ENCODE measurements at places on chromosomes 4 and X. TPM values are rescaled to one million over a fixed set of nuclear protein-coding genes. Genes with fewer than 3 reads are reported as not detected.

DNA sequence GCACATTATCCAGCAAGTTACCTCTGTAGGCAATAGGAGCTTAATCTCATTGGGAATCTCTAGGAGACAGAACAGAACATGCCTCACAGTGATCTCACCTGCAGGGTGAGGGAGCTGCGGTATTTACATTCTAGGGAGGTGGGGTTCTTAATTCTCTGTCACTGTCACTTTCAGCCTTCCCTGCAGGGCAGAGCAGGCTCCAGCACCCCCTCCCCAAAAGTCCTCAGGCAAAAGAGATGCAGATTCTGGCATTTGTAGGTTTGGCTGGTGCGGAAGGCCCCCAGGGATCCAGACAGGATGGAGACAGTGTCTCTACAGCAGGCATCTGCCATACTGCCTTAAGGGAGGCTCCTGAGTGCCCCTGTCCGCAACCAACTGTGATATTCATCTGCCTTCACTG, 166.4 kb upstream of the ATP6AP2 start:
- no peak overlapping the region for H3K27ac ChIP-seq

- no peak overlapping the region for H3K27ac ChIP-seq
- no peaks in the 10 kb centered on the region for H3K36me3 ChIP-seq
- no peak overlapping the region for H3K4me3 ChIP-seq
- no peaks in the 10 kb centered on the region for H3K27me3 ChIP-seq
Measured at GRCh38 chr4:138218976-138219375, 23.2 kb downstream of the SLC7A11 start.

GRCh38 chr4:150387981-150388380, 194.0 kb upstream of the MAB21L2 start:
- no peaks in the 10 kb centered on the region for H3K36me3 ChIP-seq
- H3K4me1 ChIP-seq, result no peaks in the 10 kb centered on the region
- DNase-seq, result no peak
- no peak overlapping the region for H3K27ac ChIP-seq

DNA sequence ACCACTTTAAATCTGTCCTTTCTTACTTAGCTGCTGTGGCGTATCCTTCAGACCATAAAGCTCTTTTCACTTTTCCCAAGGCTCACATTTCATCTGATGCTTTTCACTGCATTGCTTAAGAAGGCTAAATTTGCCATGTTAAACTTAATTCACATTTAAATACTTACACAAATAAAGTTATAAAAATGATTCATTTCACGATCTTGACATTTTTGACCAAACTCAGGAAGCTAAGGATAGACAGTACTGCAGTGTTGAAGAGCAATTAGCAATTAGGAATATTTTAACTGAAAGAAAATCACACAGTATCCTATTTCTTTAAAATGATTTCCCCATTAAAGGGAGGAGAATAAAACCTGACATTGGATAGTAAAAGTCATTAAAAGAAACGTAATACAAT, 1038.6 kb downstream of the STPG2 start:
- H3K27ac ChIP-seq, result no peak overlapping the region
- H3K4me1 ChIP-seq, result no peaks in the 10 kb centered on the region
- no peak overlapping the region for H3K4me3 ChIP-seq
- H3K27me3 ChIP-seq, result no peaks in the 10 kb centered on the region
- DNase-seq, result no peak
- no peaks in the 10 kb centered on the region for H3K36me3 ChIP-seq

GRCh38 chrX:46788902-46789301, 30.0 kb upstream of the SLC9A7 start:
- H3K4me1 ChIP-seq, result no peaks in the 10 kb centered on the region
- H3K27ac ChIP-seq, result no peak overlapping the region
- DNase-seq, result no peak
- H3K36me3 ChIP-seq, result no peaks in the 10 kb centered on the region

DNA sequence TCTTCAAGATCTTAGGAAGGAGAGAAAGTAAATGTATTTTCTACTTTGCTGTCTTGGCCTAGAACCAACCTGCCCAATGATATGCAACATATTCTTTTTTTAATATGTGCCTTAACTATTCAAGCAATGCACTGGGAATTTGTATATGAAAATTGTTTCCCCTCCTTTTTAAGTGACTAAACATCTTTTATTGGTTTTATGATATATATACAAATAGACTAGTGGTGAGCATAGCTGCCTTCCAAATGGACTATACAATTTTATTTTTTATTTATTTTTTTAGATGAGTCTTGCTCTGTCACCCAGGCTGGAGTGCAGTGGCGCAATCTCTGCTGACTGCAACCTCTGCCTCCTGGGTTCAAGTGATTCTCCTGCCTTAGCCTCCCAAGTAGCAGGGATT, 10.3 kb downstream of the NOCT start:
- no peaks in the 10 kb centered on the region for H3K36me3 ChIP-seq
- no peak overlapping the region for H3K27ac ChIP-seq
- H3K27me3 ChIP-seq, result no peaks in the 10 kb centered on the region
- no peak for DNase-seq

GRCh38 chr4:77007358-77008230, 58.0 kb downstream of the SEPTIN11 start:
- no peaks in the 10 kb centered on the region for H3K27me3 ChIP-seq
- H3K36me3 ChIP-seq, result no peaks in the 10 kb centered on the region
- peaks cover 49% of the 10 kb centered on the region for H3K4me1 ChIP-seq

DNA sequence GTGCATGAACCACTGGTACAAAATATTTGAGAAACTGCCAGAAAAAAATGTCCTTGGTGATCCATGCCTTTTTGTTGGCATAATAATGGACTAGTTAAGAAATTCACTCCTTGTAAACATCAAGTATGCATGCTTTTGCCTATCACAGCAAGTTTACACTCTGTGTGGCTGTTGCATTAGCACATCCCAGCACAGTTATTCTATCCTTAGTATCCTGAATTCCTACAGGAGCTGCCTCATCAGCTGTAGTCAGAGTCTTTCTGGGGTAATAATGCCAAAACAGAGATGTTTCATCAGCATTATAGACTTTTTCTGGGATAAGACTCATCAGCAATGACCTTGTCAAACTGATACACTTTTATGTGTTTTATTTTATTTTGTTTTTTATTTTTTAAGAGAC, 82.8 kb downstream of the CHIC2 start:
- H3K27ac ChIP-seq, result no peak overlapping the region
- H3K4me1 ChIP-seq, result no peaks in the 10 kb centered on the region
- H3K36me3 ChIP-seq, result no peaks in the 10 kb centered on the region
- DNase-seq, result no peak
- no peaks in the 10 kb centered on the region for H3K27me3 ChIP-seq

DNA sequence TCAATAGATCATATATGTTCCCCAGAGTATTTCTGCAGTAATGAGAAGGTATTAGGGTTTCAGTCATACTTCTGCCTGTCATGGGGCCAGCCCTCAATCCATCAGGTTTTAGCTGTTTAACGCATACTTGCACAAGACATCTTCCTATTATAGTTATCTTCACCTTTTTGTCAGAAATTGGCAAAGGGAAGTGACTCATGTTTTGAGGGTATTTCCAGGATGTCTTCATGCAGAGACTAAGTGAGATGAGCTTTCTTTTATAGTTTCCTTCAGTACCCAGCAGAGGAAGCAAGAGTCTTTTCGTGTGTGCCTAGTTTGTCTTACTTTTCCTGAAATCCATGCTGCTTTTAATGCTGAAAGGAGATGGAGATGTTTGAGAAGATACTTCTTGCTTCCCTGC, 9.5 kb downstream of the CSTF2 start:
- H3K27ac ChIP-seq, result peak overlapping the region; percentile 83
- no peaks in the 10 kb centered on the region for H3K27me3 ChIP-seq
- peaks cover 55% of the 10 kb centered on the region for H3K36me3 ChIP-seq
- DNase-seq, result no peak
- H3K4me3 ChIP-seq, result no peak overlapping the region
- peaks cover 5% of the 10 kb centered on the region for H3K4me1 ChIP-seq

- no peaks in the 10 kb centered on the region for H3K4me1 ChIP-seq
- no peaks in the 10 kb centered on the region for H3K36me3 ChIP-seq
- no peaks in the 10 kb centered on the region for H3K27me3 ChIP-seq
Measured at GRCh38 chrX:771536-771935, 140.9 kb downstream of the SHOX start.

DNA sequence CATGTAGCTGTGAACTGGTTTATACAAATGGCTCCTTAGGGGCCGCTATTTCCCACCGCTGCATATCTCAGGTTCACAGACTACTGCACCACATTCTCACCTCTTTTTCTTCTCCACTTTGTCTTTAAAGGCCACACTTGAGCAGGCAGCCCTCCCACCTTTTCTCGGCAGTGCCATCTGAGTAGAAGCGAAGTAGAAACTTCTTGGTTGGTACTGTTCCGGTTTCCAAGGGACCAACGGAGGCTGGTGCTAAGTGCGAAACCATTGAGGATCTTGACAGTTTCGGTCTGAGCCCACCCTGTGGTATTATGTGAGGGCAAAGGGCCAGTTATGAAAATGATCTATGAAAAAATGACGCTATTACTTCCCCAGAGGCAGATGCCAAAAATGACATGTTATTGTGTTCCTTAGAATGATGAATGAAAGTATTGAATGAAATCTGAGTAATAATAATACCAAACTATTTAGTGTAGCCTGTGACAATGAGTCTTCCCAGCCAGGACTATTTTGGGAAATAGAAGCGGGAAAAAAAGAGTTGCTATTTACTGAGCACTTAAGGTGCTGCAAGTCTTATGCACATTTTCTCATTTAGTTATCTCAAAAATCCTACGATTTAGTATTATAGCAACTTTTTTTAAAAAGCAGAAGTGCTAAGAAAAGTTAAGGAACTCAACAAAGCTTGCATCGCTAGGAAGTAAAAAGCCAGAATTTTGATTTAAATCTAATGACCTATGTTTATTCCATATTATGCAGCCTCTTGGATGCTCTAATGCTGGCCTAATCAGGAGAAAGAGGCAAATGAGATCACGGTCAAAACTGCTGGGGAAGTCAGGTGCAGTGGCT, 29.6 kb upstream of the CHRNA9 start:
- peak; percentile 38 for DNase-seq
- H3K36me3 ChIP-seq, result no peaks in the 10 kb centered on the region
- peak overlapping the region; percentile 95 for H3K27ac ChIP-seq
- no peak overlapping the region for H3K4me3 ChIP-seq
- peaks cover 92% of the 10 kb centered on the region for H3K4me1 ChIP-seq

GRCh38 chr4:187027272-187027671, 303.6 kb upstream of the FAT1 start:
- H3K4me3 ChIP-seq, result no peak overlapping the region
- no peak overlapping the region for H3K27ac ChIP-seq
- no peaks in the 10 kb centered on the region for H3K36me3 ChIP-seq

GRCh38 chr4:123133397-123134050, 211.1 kb upstream of the NUDT6 start:
- H3K4me1 ChIP-seq, result no peaks in the 10 kb centered on the region
- DNase-seq, result no peak
- no peak overlapping the region for H3K27ac ChIP-seq
- H3K36me3 ChIP-seq, result no peaks in the 10 kb centered on the region
- no peak overlapping the region for H3K4me3 ChIP-seq

- no peak overlapping the region for H3K4me3 ChIP-seq
- H3K36me3 ChIP-seq, result no peaks in the 10 kb centered on the region
- no peak for DNase-seq
- no peak overlapping the region for H3K27ac ChIP-seq
Measured at GRCh38 chr4:42265782-42266602, 113.5 kb upstream of the BEND4 start.

DNA sequence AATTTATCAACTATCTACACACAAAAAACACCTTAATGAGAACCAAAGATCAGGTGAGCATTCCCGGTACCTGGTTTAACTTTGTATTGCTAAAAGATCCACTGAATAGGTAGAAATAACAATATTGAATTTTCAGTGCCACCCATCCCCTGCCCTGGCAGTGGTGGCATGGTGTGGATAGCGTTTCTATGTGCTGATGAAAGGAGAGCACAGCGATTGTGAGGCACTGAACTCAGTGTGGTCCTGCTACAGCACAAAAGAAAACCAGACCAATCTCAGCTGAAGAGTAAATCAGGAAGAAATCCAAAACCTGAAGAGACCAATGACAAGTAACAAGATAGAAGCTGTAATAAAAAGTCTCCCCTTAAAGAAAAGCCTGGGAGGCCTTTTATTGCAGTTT, 984.6 kb upstream of the AGA start:
- H3K4me3 ChIP-seq, result no peak overlapping the region
- no peaks in the 10 kb centered on the region for H3K36me3 ChIP-seq
- no peak for DNase-seq
- no peaks in the 10 kb centered on the region for H3K27me3 ChIP-seq

DNA sequence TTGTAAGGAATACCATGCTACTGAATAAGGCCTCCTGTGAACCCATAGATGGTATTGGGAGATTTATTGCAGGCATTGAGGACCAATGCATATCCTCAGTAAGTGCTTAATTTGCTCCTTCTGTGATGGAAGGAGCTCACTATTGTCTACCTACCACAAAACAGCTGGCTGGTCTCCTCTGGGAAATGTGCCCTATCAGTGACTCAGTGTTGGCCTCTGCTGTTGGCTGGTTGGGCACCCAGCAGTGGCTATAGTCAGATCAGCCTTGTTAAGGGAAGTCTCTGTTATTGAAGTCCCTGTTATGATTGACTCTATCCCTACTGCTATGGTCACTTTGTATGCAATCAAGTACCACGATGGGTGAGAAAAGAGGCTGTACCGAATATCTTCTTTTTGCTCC, 27.5 kb upstream of the OTUD4 start:
- no peaks in the 10 kb centered on the region for H3K4me1 ChIP-seq
- no peaks in the 10 kb centered on the region for H3K36me3 ChIP-seq
- no peak overlapping the region for H3K4me3 ChIP-seq
- DNase-seq, result no peak
- H3K27ac ChIP-seq, result no peak overlapping the region

GRCh38 chr4:169266661-169267060, 4.1 kb downstream of the SH3RF1 start:
- no peak overlapping the region for H3K4me3 ChIP-seq
- H3K36me3 ChIP-seq, result no peaks in the 10 kb centered on the region
- peaks cover 25% of the 10 kb centered on the region for H3K27me3 ChIP-seq
- H3K4me1 ChIP-seq, result peaks cover 5% of the 10 kb centered on the region

DNA sequence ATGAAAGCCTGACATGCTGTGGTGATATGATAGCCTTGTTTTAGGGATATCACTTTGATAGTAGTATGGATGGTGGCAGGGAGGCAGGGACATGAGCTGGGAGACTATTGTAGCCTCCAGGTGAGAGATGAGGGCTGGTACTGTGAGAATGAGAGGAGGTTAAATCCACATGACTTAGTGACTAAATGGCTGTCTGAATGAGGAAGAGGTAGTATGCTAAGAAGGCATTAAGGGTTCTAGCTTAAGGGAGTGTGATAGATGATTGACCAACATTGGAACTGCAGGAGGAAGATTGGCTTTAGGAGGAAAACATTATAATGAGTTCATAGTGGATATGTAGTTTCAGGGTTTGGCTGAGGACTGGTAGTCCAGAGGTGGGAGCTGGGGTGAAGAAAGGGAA, 195.0 kb upstream of the ANK2 start:
- no peak overlapping the region for H3K4me3 ChIP-seq
- peaks cover 3% of the 10 kb centered on the region for H3K27me3 ChIP-seq
- no peaks in the 10 kb centered on the region for H3K4me1 ChIP-seq
- no peak for DNase-seq

Gene NUDT11
- total RNA-seq, result 0.68 TPM

Gene SAT1
- total RNA-seq, result 93.6 TPM

Gene BEX2
- total RNA-seq, result 24.2 TPM

Gene NPY2R
- total RNA-seq, result not detected

Gene FRMD7
- not detected for total RNA-seq

Gene AKAP14
- not detected for total RNA-seq

Gene TBCK
- total RNA-seq, result 48.1 TPM

Gene USP17L24
- total RNA-seq, result not detected

Measured in T-cell (primary cell).